ENCODE measurements at places on chromosomes 5 and 9.

GRCh38 chr5:62578540-62578939, at the start of gene LRRC70:
LRRC70 (plus strand) TSS chr5:62578819; CDS start chr5:62579439, 620 bp downstream.
- no peak for DNase-seq

GRCh38 chr5:73282383-73282782, 109.4 kb downstream of the TMEM174 start:
- no peak for DNase-seq

DNA sequence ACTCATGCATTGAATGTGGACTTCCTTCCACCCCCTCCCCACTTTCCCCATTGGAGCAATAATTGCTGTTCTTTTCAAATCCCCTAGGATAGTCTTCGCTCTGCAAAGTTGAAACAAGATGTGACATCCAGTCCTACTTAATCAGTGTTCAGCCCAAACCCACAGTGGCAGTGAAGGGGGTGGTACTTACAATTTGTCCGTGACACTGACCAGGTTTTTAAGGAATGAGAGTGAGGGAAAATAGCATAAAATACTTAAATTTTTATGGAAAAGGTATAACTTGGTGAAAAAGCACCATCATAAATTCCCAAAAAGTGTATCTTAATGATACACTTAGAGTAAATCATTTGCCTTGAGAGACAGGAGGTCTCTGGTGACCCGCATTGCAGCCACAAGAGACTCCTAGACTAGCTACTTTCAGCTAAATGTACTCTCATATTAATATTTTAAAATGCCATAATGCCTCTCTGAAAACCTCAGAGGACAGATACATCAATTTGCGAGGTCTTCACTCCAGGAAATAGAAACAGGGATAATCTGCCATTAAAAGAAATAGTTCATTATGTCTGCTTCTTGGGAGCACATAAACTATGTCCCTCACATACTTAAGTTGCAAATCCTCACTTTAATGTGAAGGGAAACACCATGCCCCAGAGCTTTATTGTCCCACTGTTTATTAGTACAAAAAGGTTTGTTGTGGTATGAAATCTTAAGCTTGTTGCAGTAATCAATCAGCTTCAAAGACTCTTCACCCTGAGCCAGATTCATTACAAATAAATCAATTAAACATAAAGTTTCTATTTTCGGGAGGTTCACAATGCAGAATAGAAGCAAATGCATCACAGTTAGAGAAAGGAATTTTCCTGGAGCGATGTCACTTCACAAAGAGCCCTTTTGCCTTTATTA, 343.6 kb upstream of the ISL1 start:
- no peak for DNase-seq

- DNase-seq, result no peak
Measured at GRCh38 chr9:84137968-84138367, 157.4 kb downstream of the RMI1 start.

GRCh38 chr5:116492776-116493175, 81.8 kb downstream of the SEMA6A start:
- no peak for DNase-seq

- no peak for DNase-seq
Measured at GRCh38 chr5:158084292-158084691, 225.3 kb upstream of the CLINT1 start.

DNA sequence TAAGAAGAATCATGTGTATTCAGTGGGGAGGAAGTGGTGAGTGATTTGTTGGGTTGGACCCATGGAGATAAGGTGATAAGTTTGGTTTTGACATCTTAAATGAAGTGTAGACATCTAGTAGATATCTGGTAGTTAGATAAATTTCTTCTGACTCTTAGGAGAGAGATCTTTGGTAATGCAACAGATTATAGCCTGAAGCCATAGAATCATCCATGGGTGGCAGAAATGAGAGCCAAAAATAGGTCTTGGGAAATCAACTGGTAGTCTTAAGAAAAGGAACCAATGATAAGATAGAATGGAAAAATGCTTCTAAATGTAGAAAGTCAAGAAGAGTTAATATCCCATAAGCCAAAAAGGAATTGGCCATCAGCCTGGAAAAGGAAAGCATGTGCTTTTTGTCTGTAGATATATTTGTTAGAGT, 532.7 kb upstream of the GRAMD2B start:
- no peak for DNase-seq

DNA sequence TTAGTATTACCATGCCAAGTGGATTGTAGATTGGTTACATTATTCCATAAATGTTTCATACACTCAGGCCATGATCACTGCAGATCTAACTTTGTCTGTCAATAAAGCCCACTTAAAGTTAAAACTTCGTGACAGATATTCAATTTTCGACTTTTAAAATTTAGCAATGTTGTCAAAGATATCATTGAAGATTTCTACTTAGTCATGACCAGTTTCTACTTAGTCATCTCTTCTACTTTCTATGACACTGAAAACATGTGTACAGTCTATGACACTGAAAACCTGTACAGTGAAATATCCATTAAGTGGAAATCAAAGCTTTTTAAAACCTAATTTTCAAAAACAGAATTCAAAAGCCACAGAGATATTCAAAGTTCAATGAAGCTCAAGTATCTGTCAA, 258.2 kb downstream of the MCTP1 start:
- DNase-seq, result no peak

DNA sequence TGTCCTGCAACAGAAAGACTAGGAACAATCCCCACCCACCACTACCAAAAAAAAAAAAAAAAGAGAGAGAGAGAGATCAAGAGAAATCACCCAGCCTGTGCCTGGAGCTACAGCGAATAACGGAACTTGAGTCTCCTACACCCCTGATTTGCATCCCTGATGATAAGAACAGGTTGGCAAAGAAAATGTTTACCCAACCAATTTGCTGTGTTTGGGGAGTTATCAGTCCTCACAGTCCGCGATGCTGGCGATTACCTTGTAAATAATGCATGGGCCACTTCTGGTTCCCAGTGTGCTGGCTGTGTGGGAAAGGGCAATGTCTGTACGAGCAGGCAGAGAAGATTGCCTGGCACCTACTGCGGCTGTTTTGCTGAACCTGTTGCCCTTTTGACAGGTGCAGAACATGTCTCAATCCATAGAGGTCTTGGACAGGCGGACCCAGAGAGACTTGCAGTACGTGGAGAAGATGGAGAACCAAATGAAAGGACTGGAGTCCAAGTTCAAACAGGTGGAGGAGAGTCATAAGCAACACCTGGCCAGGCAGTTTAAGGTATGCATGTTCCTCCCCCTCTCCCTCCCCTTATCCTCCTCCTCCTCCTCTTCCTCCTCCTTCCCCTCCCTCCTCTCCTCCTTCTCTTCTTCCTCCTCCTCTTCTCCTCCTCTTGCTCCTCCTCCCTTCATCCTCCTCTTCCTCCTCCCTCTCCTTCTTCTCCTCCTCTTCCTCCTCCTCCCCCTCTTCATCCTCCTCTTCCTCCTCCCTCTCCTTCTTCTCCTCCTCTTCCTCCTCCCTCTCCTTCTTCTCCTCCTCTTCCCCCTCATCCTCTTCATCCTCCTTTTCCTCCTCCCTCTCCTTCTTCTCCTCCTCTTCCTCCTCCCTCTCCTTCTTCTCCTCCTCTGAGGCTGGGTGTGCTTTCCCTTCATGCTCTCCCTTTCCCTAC, 8.3 kb downstream of the OLFM1 start:
- no peak for DNase-seq

DNA sequence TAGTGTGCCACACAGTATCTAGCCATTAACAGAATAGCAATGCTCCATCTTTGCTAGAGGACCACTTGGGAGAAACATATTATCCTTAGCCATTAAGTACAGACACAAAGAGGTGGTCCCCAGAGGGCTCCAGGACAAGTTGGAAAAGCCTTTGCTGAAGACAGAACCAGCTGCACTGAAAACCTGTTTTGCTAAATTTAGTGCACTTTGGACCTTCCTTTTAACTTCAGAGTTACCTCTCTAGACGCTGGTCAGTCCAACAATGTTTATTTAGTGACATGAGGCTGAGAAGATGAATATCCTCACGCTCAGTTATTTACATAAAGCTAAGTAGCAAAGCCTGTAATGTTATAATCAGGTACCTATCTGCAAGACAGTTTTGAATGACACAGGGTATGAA, 265.0 kb upstream of the ZNF608 start:
- no peak for DNase-seq

- DNase-seq, result no peak
Measured at GRCh38 chr9:129182625-129183494, 4.8 kb upstream of the IER5L start.

- no peak for DNase-seq
Measured at GRCh38 chr5:56561455-56561854, 253.9 kb upstream of the MAP3K1 start.

- DNase-seq, result no peak
Measured at GRCh38 chr5:147750065-147750464, 32.5 kb downstream of the JAKMIP2 start.

GRCh38 chr5:154373326-154373725, 72.5 kb upstream of the SAP30L start:
- DNase-seq, result no peak

- DNase-seq, result no peak
Measured at GRCh38 chr9:87443006-87443405, 54.7 kb upstream of the DAPK1 start.

DNA sequence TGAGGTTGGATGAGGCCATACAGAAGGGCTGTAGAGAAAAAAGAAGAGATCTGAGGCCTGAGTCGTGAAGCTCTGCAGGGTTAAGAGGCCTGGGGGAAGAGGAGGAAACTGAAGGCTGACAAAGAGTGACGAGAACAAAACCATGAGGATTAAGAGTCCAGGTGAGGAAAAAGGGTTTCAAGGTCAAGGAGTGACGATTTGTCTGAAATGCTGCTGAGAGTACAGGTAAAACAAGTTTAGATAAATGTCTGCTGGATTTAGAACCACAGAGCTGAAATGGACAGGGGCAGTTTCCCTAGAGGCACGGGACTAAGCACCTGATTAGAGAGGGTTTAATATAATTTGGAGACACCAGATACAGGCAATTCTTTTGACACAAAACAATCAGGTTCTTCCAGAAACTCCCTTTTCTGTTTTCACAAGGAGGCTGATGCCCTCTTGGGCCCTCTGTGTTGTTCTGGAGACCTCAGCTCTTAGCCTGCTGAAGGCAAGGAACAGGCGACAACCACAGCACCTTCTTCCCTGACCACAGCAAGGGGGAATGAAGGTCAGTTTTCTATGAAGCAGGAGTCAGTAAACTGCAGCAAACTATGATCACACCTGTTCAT, 14.6 kb upstream of the GCNT1 start:
- DNase-seq, result no peak

DNA sequence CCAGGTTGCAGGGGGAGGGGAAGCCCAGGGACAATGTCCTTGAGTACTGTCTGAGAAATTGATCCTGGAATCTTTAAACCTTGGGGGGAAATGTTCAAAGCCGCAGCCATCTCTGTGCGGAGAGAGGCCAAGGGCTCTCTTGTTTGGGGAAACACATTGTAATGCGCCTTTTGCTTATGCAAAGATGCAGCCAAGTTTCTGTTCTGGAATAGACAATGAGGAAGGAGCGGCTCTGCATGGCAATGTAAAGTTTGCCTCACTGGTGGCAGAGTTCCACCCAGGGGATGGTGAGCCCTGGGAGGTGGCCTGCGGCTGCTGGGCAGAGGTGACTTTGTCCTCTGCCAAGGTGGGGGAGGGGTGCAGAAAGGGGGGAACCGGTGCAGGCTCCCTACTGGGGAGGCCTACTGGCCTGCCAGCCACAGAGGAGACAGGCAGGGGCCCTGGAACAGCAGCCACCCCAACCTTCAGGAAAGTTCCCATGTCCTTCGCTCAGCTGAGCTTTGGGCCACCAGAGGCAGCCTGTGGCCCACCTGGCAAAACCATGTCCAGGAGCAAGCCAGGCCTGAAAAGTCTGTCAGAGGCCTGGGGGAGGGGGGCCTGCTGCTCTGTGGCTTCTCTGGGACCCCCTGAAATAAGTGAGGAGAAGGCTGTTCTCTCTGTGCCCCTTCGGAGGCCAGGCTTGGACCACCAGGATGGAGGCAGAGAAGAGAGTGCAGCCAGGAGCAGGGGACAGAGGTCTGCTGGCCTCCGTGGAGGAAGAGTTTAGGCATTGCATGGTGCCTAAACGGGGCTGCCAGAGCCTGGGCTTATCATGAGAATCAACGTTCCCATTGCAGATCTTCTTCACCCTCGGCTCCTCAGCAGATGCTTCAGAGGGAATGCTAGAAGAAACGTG, 127.8 kb downstream of the ZNF354C start:
- no peak for DNase-seq

Data from CD4-positive, alpha-beta T cell treated with Interleukin-6 for 4 hours (primary cell).